ENCODE measurements at places on chromosomes 16 and 17.

DNA sequence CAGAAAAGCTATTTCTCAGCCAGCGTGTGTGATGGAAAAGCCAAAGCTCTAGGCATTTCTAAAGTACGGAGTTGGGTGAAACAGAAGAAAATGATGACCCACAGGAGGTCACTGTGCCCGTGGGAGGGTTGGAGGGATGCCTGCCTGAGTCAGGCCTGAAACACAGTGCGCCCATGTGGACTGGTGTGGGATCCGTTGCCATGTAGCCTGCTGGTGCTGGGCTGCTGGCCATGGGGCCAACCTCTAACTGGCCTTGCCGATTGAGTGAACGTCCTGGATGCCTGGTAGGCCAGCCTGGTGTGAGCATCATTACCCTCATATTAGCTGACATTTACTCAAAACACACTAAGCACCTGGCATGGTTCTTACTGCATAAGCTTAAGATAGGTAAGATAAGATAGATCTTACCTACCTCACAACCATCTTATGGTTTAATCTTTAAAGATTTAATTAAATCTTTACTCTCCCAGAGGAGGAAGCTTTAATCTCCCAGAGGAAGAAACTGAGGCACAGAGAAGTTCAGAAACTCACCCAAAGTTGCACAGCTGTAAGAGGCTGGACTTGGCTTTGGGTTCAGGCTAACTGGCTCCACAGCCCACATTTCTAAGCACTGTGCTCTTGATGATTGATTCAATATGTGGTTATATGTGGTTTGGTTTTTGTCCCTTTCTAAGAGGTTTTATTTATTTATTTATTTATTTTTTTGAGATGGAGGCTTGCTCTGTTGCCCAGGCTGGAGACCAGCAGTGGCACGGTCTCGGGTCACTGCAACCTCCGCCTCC is 15.7 kb downstream of the MGAT5B start:
- no peak for DNase-seq

DNA sequence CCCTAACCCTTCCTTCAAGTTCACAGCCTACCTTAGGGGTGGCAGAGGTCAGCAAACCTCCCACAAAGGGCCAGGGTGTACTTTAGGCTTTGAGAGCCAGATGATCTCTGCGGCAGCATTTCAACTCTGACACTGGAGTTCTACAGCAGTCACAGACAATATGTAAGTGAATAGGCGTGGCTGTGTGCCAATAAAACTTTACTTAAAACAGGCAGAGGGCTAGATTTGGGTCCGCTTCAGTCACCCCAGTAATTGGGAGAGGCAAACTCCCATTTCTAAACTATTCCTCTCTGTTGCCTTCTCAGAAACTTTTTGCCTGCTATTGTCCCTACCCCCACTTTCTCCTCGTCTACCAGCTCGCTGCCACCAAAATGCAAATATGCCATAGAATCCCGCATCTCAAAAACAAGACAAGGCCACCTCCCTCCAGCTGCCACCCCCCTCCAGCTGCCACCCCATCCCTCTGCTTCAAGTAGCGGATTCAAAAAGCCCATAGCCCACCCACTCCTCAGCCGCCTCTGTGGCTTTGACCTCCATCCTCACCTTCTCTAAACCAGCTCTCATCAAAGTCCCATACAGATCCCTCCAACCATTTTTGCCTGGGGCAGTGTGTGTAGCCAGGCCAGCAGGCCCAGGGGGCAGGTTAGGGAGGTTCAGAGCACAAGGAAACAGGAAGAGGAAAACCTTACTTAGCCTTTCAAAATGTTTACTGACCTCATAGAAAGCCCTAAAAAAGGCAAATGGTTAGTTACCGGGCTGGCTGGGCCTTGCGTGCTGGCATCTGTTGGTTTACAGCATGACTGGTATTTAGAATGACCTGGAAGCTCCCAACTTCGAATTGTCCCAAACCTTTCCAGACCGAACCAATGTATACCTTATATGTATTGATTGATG is 19.9 kb upstream of the DNAH17 start:
- DNase-seq = no peak

- DNase-seq = peak; percentile 67
Measured at GRCh38 chr17:7703584-7704479, 1.2 kb upstream of the EFNB3 start.

GRCh38 chr16:70692873-70693671 is 7.2 kb upstream of the MTSS2 start:
- DNase-seq = no peak

DNA sequence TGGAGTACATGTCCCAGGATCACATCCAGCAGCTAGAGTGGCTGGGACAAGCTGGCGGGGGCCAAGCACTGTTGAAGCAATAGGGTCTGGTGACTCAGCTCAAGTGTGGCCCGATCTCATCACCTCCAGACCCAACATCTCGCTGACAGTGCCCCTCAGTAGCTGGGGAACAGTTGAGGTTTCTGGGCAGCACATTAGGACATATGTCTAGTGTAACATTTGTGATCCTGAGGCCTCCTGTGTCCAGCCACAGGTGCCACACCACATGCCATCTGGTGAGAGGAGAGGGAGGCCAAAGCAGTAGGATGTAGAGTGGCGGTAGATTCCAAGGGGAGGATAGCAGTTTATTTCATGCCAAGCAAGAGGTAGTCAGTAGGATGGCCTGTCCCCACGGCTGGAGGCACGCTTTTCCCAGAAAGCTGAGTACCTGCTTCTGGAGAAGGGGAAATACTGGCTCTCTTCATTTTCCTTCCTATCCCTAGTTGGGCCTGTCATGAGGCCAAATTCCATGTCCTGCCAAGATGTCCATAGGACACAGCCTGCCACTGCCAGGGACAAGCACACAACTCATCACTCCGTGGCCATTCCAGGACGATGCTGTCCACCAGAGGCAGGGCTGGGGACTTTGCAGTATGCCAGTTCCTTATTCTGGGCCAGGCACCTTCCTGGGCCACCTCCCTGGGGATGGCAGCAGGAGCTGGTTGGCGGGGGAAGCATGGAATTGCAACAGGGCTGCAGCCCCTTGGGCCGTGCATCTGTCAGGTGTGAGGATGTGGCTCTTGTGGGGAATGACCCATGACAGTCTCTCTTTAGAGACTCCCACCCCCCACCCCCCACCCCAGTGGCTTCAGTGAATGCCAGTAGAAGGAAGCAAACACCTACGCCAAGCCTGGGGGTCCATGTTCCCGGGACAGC is 24.0 kb downstream of the GGA3 start:
- no peak for DNase-seq

GRCh38 chr17:17568772-17569195 is 22.7 kb downstream of the PEMT start:
- no peak for DNase-seq

DNA sequence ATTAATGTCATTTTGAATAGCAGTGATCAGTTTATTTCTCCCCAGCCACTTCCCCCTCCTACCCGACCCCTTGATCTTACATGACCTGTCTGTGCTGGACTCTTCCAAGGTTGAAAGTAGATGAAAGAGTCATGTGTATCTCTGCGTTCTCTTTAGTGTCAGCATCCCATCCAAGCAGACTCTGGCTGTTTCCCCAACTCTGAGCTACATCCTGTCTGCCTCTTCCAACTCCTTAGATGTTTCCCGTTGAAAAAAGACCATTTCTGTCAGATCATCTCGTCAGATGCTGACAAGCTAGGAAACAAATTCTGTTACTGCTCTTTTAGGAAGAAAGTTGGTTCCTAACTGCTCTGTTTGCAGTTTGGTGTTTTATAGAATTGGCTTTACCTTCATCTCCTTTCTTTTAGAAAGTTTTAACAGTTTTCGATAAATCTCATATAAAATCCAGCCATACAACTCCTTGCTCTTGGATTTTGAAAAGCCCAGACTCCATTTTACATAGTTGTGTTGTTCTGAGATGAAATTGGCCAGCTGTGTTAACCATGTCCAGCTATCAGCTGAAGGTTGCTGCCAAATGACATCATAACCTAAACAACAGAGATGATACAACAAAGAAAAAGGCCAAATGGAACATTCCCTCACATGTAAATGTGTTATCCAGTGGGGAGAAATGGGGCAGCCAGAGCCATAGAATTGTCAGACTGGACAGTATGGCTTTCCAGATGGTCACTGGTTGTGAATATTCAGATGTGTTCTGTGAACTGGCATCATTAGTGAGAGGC is 43.5 kb downstream of the CYB561 start:
- DNase-seq = no peak

DNA sequence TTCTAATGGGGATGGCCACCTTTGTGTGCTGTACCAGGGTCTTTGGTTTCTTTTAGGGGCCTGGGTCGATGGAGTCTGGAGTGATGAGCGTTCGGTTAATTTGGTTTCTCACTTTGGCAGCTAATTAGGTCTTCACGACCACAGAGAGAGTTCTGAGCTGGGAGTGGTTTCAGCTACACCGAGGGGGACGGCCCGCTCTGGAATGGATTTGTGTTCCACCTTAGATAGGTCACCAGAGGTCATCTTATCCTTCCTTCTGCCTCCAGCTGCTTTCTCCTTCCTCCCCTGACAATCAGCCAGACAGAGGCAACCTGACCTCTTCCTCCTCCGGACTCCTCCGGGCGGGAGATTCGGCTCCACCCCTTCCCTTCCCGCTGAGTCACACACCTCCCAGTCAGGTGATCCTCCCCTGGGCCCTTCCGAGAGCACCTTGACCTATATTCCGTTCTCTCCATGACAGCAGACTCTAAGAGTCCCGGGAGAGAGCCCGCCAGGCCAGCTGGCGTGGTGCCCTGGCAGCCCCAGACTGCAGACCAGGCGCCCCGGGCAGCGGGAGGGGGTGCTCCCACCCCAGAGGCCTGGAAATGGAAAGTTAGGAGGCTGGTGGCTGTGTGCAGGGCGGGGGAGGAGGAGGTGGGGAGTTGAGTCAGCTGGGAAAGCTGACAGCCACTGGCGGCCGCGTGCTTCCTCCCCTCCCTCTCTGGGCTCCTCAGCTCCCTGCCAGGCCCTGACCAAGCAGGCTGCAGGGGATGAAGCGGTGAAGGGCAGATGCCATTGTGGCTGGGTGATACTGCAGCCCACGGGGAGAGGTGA is 44.7 kb downstream of the CHD9 start:
- DNase-seq = peak; percentile 92

GRCh38 chr16:87150681-87151280 is 166.4 kb downstream of the C16orf95 start:
- DNase-seq = no peak

GRCh38 chr17:45121055-45121454 is 11.3 kb downstream of the PLCD3 start:
- DNase-seq = no peak

DNA sequence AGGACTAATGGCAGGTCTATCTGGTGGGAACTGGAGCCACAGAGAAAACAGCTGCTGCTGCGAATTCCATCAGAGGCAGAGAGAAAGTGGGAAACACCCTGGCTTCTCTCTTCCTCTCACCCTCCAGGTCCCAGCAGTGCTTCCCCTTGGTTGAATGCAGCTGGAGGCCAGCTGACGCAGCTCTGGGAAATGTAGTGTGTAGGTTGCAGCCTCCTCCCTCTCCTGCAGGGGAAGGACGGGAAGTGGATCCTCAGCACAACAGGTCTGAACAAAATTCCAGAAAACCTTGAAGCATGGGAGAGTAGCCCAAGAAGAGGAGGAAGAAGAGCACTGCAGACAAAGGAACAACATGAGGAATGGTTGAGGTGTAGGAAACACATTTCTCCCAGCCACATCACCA is 67.8 kb upstream of the MMP2 start:
- no peak for DNase-seq

GRCh38 chr17:58204796-58205195 is 12.3 kb downstream of the EPX start:
- no peak for DNase-seq

DNA sequence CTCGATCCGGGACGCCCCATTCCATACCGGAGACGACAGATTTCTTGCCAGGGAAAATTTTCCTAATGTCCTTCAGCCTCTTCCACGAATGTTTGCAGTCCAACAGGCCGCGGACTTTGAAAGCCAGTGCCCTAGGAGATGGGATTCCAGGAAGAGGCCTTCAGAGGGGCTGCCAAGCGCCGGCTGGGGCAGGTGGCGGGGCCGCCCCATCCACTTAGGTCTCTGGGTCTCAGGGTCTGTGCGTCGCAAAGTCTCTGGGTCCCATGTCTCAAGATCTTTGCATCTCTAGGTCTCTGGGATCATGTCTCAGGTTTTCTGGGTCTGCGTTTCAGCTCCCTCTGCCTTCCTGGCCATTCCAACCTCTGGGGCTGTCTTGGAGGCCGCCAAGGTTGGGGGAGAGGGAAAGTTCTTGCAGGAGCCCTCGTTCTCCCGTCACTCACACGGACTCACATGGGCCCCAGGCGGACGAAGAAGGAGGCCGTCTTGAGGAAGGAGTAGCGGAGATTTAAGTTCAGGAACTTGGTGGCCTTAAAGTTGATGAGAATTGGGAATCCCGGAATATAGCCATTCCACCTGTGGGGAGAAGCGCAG is 7.2 kb downstream of the ALOX12B start:
- no peak for DNase-seq

DNA sequence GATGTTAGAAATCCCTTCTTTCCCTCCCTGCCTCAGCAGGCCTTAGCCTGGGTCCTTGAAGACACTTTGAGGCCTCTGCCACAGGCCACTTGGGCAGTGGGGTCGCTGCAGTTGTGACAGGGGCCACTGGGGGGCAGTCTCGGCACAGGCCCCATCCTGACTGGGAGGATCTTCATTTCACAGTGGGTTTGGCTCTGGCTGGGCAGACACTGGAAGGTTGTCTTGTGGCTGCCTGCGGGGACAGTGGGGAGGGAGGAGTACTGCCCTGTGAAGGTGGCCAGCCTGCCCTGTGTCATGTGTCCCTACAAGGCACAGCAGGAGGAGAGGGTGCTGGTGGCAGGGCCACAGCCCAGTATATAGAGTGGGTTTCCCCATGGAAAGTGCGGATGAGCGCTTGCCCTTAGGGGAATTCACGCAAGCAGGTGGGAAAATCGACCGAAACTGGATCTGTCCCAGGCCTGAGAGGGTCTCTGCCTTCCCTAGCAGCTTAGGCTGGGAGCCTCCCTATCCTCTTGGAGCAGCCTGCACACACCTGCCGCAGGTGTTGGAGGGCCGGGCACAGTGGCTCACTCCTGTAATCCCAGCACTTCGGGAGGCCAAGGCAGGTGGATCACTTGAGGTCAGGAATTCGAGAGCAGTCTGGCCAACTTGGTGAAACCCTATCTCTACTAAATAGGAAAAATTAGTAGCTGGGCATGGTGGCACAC is 28.8 kb downstream of the GINS2 start:
- DNase-seq = peak; percentile 53
